ENCODE measurements at places on chromosomes 4 and X.

- no peak for DNase-seq
Measured at GRCh38 chr4:21991050-21991449, 42.5 kb upstream of the KCNIP4 start.

GRCh38 chr4:145279122-145279960, 99.0 kb upstream of the OTUD4 start:
- DNase-seq: no peak

DNA sequence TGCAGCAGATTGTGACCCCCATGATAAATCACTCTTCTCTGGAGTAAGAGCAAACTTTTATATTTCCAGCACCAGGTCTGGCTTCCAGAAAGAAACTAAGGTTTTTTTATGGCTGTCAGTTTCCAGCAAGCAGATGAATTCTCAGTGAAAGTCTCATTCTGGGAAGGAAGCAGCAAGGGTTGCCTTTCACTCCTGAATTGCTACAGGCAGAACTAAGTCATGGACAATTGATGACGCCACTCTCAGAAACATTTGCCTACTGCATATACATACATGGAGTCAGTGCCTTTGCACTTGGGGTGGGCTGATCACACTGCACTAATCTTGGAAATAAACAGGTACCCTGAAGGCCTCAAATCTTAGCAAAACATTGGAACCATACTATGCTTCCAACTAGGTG, 80.0 kb downstream of the IL21 start:
- no peak for DNase-seq

GRCh38 chrX:3232262-3232923, 114.1 kb downstream of the MXRA5 start:
- DNase-seq: no peak

GRCh38 chr4:99624141-99624719, 33.4 kb downstream of the C4orf54 start:
- DNase-seq: no peak

DNA sequence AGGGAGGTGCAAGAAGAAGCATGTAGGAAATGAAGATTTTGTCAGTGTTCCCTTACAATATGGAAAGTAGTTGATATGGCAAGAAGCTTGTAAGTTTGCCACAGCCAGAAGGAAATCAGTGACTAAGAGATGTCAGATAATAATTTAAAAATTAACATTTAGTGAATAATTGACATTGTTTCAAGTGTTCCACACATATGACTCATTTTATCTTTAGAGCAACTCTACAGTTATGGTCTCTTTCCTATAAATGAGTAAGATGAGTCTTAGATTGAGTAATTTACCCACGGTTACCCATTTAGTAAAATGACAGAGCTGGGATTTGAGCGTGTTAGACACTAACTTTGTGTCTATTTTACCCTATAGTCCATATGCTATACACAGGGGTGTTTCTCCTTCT, 300.3 kb upstream of the IRS4 start:
- no peak for DNase-seq

DNA sequence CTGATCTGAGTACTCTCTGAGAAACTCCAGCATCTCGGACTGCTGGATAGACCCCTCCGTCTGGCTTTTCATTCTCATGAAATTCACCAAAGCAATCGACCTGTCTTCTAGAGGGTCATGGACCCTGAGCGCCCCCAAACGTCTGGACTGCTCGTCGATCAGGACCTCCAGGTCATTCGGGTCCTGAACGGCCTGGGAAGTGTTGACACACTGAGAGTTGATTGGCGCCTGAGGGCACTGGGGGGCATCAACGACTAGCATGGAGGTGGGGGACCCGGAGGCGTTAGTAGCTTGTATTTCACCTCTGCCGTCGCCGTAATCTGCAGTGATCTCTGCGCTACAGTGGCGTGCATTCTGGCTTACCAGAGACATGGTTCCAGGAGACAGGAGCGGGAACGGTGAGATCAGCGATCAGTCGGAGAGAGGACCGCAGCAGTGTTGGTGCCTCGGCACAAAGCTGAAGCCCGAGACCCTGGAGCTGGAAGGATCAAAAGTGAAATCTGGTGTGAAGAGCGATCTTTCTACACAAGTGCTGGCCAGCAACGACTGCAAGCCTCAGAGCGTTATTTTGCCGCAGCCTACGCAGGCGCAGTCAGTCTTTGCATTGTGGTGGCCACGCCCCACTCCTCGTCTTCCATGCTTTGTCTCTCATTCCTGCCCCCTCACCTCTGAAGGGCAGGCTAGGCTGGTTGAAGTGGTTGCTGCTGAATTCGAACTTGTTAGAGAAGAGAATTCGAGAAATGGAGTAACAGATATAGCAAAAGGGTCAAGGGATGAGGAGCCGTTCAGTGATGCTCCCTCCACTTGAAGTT, at the start of gene MAGEE2:
Gene MAGEE2 (minus strand): TSS at position 575 of the 812 bp plus-strand sequence. CDS start 203 bp downstream, at position 372.
- no peak for DNase-seq

GRCh38 chr4:149183638-149184037, 632.0 kb downstream of the IQCM start:
- DNase-seq: no peak

DNA sequence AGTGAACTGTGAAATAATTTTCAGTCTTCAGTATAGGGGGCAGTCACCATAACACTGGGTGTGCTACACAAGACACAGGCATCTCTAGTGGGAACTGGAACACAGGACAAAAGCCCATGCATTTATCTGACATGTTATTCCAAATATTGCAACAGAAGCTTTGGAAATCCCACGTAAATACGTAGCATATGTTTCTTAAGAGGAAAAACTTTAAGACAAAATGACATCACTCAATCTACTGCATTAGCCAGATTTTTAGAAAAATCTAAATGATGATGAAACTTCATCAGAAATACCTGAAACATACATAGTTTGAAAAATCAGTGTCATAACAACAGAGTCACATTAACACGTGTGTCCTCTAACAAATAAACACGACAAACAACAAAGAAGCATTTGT, 14.5 kb downstream of the SHISA3 start:
- DNase-seq: no peak

DNA sequence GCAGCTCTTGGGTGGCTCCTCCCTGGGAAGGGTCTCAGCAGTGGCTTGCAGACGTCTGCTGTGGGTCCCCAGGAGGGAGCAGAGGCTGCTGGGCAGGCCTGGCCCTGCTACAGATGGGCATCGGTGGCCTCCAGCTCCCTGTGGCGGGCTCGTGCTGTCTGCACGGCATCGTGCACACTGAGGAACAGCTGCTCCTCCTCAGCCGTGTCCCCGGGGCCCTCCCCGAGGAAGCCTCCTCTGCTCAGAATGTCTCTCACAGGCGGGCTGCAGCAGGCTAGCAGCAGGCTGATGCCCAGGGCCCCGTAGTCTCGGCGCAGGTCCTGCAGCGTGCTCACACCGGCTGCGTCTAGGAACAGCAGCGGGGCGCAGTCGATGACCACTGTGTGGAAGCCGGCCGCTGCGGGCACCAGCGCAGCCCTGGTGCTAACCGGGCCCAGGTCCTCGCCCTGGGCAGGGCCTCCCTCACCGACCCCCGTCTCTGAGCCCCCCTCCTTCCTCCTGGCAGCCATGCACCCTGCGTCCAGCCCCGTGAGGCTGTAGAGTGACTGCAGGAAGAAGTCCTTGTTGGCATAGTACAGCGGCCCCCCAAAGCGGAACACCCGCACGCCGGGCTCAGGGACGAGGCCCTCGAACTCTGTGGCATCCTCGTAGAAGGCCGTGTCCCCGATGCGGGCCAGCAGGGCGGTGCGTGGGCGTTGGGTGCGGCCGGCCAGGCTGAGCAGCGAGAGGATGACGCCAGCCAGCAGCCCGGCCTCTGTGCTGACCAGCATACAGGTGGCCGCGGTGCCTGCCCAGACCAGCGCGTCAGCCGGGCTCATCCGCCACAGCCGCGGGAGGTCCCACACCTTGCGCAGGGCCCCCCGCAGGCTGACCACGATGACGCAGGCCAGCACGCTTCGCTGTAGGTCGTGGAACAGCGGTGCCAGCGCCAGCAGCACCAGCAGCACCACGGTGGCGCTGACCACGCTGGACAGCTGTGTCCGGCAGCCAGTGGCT, 2.2 kb downstream of the IDUA start:
- DNase-seq: no peak

DNA sequence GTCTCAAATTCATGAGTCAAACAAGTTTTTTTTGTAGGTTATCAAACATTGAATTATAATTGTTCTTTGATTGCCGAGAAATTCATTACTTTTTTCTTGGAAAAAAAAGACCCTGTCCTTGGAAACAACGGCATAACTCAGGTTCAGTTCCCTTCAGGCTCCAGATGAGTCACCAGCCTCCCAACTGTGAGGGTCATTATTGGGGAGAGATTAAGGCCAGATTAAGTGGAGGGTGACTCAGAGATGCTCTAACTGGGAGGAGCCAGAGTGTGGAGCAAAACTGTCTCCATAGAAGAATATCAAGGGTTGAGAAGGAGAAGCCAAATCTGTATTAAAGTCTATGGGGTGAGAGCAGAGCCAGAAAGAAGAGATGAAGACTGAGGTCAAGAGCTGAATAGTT, 9.6 kb downstream of the ADGRG4 start:
- no peak for DNase-seq

GRCh38 chrX:132916349-132916748, 42.1 kb downstream of the HS6ST2 start:
- no peak for DNase-seq

- no peak for DNase-seq
Measured at GRCh38 chr4:139951021-139951420, 203.0 kb downstream of the MAML3 start.

- DNase-seq: no peak
Measured at GRCh38 chr4:142960867-142961644, 115.0 kb upstream of the INPP4B start.

DNA sequence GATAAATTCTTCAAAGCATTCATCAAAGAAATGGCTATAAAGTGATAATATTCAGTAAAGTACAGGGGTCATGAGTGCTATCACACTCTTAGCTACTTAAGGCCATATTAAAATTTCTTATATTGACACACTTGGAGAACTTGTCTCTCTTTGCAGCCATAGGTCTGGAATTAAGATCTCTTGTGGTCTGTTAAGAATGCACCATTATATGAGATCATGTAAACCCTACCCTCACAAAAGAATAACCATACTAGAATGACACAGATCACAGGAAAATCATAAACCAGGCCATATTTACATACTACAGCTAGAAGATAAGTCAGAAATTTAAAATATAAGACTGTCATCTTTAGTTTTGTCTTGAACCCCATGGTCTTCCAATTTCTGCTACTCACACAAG, 434.3 kb downstream of the PDGFC start:
- DNase-seq: no peak

DNA sequence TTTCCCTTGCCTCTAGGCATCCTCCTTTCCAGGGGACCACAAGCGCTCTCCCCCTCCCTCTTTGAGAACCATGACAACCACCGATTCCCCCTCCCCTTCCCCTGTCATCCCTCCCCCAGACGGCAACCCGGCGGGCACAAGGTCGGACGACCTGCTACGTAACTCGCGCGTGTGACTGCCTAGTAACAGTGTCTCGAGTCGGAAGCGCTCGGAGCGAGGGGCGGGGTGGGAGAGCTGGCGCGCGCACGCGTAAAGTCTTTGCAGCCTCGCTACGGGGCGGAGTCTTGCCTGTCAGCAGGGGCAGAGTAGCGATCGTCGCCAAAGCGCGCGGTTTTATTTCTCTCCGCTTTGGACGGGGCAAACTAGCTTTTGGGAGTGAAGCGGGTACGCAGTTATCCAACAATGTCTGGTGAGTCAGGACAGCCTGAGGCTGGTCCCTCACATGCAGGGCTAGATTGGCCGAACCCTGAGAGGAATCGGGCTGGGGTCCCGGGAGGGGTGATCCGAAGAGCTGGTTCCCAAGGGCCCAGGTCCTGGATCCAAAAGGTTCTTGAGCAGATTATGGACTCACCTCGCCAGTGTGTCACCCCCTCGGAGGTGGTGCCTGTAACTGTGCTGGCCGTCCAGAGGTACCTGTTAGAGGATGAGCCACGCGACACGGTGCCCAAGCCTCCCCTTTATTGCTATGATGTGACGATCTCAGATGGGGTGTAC, at the start of gene RADX:
Gene RADX (plus strand): TSS at position 300 of the 714 bp plus-strand sequence. CDS start 103 bp downstream, at position 403.
- peak; percentile 81 for DNase-seq

DNA sequence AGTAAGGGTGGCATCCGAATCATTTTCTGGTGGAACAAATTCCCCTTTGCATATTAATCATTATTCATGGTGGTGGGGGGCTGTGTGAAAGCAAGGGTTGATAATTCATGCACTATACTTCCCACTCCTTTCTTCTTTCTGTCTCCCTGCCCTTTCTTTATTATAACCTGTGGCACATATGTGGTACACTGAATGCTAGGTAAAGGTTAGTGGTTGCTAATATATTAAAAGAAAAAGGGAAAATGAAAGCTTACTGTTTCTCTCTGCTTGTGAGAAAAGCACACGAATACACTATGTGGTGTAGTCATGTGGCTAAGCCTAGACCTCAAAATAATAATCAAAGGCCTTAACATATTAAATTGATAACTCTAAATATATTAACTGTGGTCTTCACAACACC, 178.4 kb upstream of the RPS6KA3 start:
- DNase-seq: no peak

GRCh38 chr4:184587701-184588100, 61.5 kb downstream of the CASP3 start:
- no peak for DNase-seq

GRCh38 chr4:152360045-152360410, 175.9 kb downstream of the FBXW7 start:
- DNase-seq: no peak

DNA sequence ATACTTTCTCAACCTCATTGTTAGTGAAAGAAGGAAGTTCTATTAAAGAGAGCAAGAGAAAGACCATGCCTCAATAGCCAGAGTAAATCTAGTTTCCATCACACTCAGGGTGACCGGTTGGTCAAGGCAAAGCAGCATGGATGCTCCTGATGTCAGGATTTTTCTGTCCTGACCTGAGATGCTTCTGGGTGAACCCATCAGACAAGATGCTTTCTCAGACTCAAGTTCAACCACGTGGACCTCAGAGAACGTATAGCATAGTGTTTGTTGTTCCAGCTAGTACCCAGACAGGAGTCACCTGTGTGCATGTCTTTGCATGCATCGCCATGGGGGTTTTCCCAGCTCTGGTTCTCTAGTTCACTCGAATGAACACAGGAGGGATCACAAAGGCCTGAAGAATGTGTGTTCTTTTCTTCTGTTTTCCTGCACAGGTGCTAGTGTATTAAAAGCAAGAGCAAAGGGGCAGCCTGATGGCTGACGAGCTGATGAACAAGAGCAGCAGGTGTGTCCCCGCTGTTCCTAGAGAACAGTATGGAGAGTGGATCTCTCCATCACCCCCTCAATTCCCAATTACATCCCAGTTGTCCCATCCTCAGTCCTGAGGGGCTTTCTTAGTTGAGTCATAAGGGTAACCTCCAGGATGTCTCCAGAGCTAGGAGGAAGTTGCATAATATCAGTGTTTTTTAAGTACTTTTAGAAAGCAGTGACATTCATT, 110.5 kb upstream of the ENPP6 start:
- no peak for DNase-seq

DNA sequence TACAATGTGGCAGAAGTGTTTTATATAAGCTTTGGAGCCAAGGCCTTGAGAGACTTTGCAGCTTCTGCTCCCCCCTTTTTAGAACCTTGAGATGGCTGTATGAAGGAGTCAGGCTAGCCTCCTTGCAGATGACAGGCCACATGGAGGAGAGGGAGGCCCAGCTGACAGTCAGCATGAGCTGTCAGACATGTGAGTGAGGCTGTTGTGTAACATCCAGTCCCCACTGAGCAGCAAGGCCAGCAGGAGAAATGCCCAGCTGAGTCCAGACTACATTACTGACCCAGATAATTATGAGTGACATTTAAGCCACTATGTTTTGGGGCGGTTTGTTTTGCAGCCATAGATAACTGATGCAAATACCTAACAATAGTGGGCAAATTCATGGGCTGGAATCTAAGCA, 515.3 kb upstream of the ARX start:
- DNase-seq: no peak

- no peak for DNase-seq
Measured at GRCh38 chrX:153814591-153815315, 15.6 kb downstream of the PDZD4 start.
